ENCODE measurements at places on chromosomes 1 and 21.
A peak's percentile ranks its signal among the peaks of the same experiment; 100 is the strongest.

- DNase-seq = no peak
Measured at GRCh38 chr1:227429447-227430359, 111.4 kb upstream of the CDC42BPA start.

DNA sequence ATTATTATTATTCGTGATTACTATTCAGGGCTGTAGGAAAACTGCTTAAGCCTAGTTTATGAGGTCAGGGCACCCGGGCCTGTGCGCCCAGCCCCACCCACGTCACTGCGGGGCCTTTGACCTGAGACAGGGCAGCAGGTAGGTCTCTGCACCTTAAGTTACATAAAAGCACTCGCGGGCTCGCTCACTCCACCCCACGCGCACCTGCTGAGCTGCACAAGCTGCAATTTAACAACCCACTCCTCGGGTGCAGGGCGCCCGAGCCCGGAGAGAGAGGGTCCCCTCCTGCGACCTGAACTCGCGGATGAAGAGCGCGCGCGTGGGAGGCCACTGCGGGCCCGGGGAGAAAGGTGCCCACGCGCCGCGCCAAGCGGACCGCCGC, 477 bp downstream of the ICMT start:
- peak; percentile 24 for DNase-seq

DNA sequence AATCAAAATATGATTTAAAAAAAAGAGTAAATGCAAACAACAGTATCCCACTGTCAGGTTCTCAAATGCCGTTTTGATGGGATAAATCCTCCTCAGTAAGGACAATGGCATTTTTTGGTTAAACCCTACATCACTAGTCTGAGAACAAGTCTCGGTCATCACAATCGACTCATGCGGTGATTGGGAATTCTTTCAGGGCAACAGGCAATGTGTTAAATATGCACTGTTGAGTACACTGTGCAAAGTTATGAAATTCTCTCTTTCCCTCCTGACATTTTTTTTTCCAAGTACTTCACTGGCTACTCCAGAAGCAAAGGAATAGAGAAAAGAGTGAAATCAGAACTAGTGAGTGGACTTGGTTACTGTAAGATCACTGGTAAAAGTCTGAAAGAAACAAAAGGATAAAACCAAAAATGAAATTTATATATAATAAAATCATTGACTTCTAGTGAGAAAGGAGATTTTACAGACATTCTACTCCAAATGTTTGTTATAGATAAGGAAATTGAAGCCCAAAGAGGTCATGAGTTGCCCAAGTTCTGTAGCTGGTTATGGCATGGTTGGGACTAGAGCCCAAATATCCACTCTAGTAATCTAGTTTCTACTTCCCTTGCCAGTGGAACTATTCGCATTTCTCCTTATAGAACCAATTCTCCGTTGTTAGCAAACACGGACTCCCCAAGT, 111.3 kb downstream of the TGFBR3 start:
- no peak for DNase-seq

DNA sequence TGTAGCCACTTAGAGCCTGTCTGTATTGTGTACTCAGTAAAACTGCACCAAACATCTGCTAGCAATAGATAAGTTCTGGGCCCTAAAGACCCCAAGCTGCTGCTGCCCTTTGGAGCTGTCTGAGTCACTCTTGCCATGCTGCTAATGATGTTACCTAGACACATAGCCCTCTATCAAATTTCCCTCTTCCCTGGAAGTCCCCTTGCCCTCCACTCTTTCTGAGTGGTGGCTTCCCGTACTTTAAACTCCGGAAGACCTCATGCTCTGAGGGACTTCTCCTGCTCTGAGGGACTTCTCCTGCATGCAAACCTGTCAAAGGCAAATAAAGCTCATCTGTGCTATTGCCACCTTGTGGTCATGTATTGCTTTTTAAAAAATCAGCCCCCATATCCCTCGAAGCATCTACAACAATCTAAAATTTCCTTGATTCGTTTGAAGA, 34.0 kb downstream of the FH start:
- DNase-seq = peak; percentile 19

GRCh38 chr1:109818271-109818987, 54.7 kb upstream of the EPS8L3 start:
- DNase-seq = no peak

- peak; percentile 99 for DNase-seq
Measured at GRCh38 chr1:154784924-154785531, 85.1 kb downstream of the KCNN3 start.

DNA sequence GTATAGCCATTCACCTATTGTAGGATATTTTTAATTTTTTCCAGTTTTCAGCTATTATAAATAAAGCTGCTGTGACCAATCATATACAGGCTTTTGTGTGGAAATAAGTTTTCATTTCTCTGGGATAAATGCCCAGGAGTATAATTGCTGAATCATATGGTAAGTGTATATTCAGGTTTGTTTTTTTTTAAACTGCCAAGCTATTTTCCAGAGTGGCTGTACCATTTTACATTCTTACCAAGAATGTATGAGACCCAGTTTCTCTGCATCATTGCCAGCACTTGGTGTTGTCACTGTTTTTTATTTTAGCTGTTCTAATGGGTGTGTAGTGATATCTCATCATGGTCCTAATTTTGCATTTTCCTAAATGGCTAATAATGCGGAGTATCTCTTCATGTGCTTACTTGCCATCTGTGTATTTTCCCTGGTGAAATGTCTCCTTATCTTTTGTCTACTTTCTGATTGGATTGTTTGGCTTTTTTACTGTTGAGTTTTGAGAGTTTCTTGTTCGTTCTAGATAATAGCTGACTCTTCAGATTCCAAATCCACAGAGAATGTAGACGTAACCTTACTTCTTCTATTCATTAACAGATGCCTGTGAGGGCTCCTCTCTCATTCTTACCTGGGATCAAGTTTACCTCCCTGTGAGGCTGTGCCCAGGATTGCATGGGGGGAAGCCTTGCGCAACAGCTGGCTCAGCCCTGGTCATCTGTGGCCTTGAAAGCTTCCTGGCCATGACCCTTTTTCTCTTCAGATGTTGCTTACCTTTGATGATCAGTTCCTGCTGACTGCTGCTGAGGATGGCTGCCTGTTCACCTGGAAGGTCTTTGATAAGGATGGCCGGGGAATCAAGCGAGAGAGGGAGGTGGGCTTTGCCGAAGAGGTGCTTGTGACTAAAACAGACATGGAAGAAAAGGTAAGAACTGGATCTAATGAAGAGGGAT, 42.6 kb downstream of the CFAP57 start:
- no peak for DNase-seq

GRCh38 chr1:115643225-115643624, 1.5 kb downstream of the VANGL1 start:
- no peak for DNase-seq

DNA sequence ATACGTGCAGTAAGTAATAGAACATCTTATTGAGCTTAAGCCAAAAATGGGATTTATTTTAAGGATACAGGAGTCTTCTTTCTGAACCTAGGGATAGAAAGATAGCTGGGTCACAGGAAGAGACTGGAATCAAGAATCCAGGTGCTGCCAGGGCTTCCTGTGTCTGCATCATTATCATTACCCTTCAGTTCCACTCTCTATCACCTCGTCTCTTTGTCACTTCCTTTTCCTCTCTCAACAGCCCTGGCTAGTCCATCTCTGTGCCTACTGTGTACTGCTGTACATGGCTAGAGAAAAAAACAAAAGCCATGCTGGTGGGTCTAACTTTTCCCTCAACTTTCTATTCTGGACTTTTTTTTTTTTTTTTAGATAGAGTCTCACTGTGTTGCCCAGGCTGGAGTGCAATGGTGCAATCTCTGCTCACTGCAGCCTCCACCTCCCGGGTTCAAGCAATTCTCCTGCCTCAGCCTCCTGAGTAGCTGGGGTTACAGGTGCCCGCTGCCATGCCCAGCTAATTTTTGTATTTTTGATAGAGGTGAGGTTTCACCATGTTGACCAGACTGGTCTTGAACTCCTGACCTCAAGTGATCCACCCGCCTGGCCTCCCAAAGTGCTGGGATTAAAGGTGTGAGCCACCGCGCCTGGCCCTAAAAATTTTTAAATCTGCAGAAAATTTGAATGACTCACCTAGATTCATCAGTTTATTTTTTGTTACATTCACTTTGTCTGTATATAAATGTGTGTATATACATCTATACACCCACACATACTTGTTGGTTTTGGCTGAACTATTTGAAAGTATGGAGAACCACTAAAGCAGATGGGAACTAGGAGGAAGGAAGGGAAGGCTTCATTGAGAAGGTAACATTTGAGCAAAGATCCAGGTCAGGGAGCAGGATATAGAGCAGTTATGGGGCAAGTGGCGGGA, 31.9 kb downstream of the UBE4B start:
- no peak for DNase-seq

- DNase-seq = no peak
Measured at GRCh38 chr21:36706482-36706852, 7.6 kb downstream of the SIM2 start.

DNA sequence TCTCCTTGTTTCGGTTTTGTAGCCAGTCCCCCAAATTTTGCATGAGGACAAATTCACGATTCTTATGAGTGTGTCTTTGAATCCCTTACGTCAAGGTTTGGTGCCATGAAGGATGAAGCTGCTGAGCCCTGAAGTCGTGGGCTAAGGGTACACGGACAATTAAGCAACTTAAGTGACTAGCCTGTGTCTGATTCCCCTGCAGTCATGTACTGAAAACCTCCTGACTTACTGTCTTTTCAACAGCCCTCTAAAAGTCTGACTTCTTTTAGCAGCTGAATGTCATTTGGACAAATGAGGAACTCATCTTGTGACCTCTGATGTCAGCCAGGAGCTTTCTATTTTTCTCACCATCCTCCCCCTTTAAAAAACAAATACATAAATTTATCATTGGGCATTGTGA, 27.1 kb upstream of the C1orf105 start:
- DNase-seq = no peak

DNA sequence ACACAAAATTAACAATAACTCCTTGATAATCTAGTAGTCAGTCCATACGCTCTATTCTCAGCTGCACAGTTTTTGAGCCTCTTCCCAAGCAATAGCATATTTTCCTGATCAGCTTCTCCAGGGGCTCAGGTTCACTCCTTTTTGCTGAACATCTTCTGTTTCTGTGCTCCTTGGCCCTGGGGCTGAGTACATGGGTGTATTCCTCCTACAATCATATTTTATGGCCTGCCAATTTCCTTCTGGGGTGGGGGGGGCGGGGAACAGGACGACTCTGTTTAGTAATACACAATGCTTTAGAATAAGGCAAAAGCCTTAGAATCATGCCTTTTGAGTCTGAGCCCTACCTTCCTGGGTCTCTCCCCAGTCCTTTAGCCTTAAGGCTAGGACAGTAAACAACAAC, 8.5 kb downstream of the CLDN19 start:
- DNase-seq = no peak

Data from MM.1S (cell line).